ENCODE measurements at places on chromosomes 5 and 9. TPM values are rescaled to one million over a fixed set of nuclear protein-coding genes. Genes with fewer than 3 reads are reported as not detected.

ZNF658 gene
- 3.6 TPM for total RNA-seq

FEM1C gene
- 5.9 TPM for total RNA-seq

GFI1B gene
- total RNA-seq: not detected

SLC30A5 gene
- total RNA-seq: 37.0 TPM
